GM04504 (cell line): ENCODE measurements at places on chromosomes 11 and 22.

DNA sequence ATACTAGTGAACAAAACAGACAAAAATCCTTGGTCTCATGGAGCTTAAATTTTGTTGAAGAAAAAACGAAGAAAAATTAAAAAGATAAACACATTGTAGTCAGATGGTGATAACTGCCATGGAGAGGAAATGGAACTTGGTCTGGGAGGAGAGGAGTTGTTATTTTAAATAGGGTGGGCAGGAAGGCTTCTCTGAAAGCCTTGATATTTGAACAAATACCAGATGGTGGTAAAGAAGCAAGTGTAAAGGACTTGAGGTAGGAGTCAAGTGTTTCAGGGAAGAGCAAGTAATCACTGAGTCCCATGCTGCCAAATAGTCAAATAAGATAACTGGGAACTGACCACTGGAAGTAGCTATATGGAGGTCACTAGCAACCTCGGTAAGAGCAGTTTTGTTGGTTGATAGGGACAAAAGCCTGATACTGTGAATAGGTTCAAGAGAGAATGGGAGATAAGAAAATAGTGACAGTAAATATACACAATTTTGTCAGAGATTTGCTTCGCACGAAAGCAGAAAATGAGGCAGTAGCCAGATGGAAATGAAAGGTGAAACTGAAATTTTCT, 55.1 kb downstream of the SESN3 start:
- no peak for DNase-seq

GRCh38 chr11:10386361-10386760, 68.7 kb upstream of the AMPD3 start:
- no peak for DNase-seq

DNA sequence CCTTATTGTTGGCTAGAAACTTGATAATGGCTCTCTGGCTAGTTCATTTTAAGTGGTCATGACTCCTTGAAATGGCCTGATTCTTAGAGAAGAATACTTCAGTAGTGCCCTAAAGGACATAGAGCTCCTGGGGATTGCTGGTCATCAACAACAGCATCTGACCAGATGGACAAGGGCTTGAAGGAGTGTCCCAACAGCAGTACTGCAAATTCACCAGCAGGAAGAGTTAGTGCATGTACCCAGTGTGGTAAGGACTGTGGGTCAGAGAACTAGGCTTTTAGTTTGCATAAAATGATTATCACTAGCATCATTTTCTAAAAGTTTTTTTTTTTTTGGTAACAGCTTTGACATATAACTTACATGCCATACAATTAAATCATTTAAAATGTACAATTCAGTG, 39.5 kb upstream of the CUL5 start:
- no peak for DNase-seq

DNA sequence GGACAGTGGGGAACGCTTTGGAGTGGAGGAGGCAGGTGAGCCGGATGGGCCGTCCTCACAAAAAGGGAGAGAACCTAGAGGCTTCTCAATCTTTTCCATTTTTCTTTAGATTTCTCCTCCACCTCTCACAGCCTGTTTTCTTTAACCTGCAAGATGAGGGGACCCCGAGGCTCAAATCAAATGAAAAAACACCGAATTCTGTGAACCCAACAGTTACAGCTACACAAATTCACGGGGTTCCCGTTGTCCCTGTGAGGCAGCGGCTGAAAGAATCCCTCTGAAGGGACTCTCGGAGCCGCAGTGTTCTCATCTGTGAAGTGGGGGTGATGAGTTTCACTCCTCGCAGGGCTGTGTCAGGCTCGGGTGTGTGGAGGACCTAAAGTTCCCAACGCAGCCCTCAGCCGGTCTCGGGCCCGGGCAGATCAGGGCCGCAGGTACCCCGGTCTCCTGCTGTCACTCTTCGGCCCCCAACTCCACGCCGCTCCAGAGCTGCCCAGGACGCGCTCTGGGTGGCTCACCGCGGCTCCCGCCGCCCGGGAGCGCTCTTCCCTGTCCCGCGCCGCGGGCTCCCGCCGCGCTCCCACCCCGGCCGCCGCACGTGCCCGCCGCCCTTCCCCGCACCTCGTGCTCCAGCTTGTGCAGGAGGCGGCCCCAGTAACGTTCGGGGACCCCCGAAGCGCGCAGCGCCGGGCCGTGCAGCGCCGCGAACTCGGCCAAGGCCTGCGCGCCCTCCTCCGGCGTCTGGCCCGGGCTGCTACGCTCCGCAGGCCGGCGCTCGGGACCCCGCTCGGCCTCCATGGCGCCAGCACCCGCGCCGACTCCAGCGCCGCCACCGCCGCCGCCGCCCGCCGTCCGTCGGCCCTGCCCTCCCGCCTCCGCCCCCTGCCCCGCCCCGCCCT, at the start of gene TTLL12:
Gene TTLL12, minus strand, starts transcription at position 863 of the 899 bp plus-strand sequence. Its CDS starts 65 bp downstream, at position 798.
- no peak for DNase-seq

DNA sequence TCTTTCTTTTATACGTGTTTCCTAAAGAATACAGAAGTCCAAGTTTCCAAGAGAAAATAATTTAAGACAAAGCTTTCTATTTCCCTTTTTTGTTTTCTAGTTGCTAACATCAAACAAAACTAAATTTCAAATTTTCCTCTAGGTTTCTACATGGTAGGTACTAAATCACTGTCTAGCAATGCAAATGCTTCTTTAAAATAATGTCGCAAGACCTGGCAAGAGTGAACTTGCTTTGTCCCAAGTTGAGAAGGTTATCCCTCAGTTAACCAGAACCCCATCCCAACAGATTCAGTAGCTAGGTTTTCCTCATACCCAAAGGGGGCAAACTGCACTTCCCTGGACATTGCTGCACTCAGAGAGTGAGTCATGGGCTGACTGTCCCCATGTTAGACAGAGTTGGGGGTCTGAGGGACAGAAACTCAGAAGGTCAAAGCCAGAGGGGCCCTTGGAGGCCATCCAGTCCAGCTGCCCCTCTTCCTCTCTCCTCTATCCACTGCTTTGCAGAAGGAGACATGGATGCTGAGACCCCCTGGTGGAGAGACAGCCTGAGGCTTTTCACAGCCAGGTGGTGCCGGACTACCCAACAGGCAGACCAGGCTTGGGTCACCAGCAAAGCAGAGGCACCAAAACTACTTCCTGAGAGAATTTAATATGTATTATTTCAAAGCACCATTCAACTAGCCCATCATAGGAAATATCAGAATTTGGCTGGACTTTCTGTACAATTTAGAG, 23.1 kb downstream of the OR2AT4 start:
- DNase-seq = no peak

DNA sequence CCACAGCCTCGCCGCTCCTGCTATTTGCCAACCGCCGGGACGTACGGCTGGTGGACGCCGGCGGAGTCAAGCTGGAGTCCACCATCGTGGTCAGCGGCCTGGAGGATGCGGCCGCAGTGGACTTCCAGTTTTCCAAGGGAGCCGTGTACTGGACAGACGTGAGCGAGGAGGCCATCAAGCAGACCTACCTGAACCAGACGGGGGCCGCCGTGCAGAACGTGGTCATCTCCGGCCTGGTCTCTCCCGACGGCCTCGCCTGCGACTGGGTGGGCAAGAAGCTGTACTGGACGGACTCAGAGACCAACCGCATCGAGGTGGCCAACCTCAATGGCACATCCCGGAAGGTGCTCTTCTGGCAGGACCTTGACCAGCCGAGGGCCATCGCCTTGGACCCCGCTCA, 35.5 kb downstream of the LRP5 start:
- DNase-seq = no peak

- DNase-seq = no peak
Observed at GRCh38 chr11:124724979-124725718, 14.6 kb upstream of the NRGN start.

GRCh38 chr22:49209452-49210195, 618.0 kb downstream of the BRD1 start:
- DNase-seq = no peak

- DNase-seq = no peak
Observed at GRCh38 chr11:110832539-110832938, 120.3 kb upstream of the ARHGAP20 start.

DNA sequence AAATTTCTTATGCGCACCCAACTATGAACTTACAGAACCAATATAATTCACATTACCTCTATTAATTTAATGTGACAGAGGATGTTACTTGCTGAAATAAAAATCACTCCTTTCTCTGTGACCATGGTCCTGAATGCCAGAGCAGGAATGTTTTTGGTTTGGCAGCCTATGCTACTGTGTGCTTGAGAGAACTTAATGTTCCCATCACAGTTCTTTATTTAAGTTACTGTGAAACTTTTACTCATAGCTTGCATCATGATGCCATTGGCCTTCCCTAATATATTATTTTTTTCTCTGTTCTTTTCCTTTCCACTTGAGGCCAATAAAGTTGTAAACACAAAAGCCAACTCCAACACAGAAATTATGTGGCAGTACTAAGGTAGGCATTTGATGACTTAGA, 142.2 kb downstream of the FAM76B start:
- DNase-seq = no peak

DNA sequence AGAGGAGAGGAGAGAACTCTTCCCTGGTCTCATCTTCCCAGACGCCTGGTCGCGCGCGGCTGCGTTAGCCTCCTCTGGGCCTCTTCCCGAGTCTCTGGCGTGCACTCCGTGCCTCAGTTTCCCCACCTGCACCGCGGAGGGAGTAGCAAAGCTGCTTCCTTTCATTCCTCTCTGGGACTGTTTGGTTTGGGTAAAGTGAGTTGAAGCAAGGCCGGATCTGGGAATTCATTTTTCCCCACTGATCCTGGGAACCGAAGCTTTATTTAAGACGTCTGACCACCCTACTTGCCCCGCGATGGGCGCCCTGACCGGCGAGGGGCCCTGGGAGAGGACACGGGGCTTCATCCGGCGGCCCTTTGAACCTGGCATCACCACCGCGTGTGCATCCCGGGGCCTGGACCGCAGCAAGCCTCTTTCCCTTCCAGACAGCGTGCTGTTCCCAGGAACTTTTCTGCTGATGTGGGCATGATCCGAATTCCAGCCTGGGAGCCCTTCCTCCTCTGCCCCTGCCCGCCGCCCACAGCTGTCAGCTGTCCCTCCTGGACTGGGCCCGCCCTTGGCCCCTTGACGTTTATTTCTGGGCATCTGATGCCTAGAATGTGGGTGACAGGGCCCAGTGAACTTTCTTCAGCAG, 758 bp downstream of the LDLRAD3 start:
- no peak for DNase-seq

DNA sequence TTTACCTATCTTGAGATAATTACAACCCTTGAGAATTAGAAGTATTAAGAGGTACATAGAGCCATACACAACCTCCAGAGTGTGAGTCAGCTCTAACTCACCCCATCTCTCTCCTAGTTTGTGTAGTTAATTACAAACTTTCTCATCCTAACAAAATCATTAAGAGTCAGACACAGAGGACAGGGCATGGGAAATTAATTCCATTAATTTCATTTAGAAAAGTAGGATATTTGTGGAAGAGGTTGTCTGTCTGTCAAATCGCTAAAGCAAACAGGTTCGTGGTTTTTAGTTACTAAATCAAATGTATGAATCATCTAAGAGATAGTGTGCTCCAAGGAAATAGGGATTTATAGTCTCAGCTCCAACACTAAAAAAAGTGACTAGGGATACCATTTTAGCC, 1261.4 kb upstream of the TENM4 start:
- DNase-seq = no peak

- no peak for DNase-seq
Observed at GRCh38 chr11:73284106-73284505, 12.0 kb downstream of the P2RY6 start.

- DNase-seq = no peak
Observed at GRCh38 chr22:43272301-43272700, 70.9 kb downstream of the SCUBE1 start.

- DNase-seq = no peak
Observed at GRCh38 chr11:65947133-65947532, 1.9 kb downstream of the TSGA10IP start.

DNA sequence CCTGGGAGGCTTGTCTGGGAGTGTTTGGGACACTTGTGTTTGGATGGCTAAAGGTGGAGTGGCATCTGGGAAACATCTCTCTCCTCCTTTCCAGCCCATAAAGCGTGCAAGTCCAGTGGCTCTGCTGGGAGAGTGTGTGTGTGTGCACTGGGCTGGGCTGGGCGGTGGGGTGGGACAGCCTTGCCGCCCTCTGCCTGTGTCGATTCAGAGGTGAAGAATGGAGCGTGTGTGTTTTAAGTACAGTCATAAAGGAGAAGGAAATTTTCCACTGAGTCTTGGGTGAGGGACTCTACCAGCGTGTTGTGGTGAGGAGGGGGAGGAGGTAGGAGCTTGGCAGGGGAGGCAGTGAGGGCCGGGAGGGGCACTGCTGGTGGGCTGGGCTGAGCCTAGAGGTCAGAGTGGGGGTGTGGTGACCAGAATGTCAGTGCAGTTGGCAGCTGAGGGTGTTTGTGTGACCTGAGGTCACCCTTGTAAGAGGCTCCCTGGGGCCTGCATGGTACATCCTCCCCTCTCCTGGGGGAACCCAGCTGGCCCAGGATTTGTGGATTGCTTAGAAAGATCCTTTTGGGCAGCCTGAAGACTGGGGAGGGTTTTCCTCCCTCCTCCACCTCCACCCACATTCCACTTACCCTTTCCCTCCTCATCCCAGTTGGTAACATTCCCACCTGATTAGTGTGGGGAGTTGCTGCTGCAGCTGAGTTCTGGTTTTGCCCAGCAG, 1.7 kb downstream of the TIMP3 start:
- peak; percentile 35 for DNase-seq

DNA sequence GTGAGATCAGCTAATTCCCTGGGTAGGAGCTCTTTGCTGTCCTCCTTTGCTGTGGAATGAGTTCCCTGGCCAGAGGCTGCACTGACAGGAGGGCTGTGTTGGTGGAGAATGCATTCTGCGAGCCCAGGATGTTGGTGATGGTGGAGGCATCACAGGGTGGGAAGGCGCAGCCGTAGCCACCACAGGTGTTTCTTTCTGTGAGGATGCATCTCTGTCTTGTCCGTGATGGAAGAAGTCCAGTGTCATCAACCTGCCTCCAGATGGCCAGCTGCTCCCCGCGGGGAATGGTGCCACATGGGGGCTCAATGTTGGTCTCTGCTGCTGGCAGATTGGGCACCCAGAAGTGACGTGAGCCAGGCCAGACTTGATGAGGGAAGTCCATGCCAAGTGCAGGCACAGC, 972.1 kb downstream of the TBC1D22A start:
- no peak for DNase-seq

GRCh38 chr11:19344661-19345518, 104.1 kb upstream of the E2F8 start:
- no peak for DNase-seq

DNA sequence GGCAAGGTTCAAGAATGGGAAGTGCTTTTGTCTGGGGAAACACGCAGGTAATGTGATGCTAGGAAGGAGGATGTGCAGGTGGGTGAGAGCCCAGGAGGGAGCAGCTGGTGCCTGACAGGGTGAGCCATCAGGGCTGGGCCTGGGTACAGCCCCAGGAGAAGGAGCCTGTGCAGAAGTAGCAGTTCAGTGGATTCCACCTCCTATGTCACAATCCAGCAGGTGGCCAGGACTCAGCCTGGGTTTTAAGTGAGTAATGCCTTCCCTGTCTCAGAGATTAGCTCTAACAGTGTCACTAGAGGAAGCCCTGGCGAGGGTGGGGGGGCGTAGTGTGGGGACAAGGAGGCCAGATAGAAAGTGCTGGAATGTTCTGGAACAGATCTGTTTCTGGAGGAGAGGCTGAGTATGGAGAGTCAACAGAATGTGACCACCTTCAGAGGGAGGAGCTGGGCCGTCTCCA, 8.1 kb downstream of the RIC8A start:
- no peak for DNase-seq

- peak; percentile 42 for DNase-seq
Observed at GRCh38 chr11:27385245-27385644, 22.2 kb upstream of the CCDC34 start.
